ENCODE measurements at places on chromosomes 5 and 9.

- DNase-seq: no peak
Observed at GRCh38 chr9:123260340-123260739, 8.0 kb downstream of the STRBP start.

- no peak for DNase-seq
Observed at GRCh38 chr9:75152416-75152815, 64.1 kb downstream of the OSTF1 start.

- DNase-seq: no peak
Observed at GRCh38 chr5:97797994-97798451, 615.0 kb upstream of the RIOK2 start.

DNA sequence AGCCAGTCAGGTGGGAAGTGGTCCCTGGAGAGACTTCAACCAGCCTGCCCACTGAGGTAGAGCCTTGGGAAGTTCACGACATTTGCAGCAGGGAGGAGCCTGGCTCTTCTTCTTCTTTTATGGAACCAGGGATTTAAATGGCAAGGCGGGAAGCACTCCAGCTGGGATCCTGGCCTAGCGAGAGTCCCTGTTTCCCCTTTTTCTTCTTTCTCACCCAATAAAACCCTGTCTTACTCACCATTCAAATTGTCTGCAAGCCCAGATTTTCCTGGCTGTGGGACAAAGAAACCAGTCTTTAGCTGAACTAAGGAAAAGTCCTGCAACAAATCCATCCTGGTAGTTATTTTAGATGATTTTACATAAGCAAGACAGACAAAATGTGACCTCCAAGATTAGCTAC, 503.7 kb downstream of the CDH10 start:
- DNase-seq: no peak

- no peak for DNase-seq
Observed at GRCh38 chr5:43432486-43433375, 20.5 kb upstream of the CCL28 start.

GRCh38 chr5:87850843-87851242, 417.8 kb downstream of the TMEM161B start:
- no peak for DNase-seq
